ENCODE measurements at places on chromosomes 3 and 15.

DNA sequence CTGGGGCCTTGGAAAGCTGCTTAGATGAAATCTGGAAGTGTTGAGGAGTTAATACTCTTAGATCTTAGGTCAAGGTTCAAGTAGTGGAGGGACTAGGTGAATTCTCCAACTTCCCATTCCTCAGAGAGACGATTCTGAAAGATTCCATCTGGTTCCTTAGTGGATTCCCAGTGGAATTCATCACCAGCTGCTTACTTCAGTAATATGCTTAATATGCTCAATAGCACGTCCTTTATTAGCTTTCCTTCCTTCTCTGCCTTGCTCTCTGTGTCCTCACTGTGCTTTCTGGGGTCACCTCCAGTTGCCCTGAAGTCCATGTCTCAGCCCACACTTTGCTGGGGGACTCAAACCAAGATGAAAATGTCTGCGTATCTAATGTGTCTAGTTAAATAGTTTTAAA is 31.0 kb downstream of the CEP63 start:
- no peak for DNase-seq

DNA sequence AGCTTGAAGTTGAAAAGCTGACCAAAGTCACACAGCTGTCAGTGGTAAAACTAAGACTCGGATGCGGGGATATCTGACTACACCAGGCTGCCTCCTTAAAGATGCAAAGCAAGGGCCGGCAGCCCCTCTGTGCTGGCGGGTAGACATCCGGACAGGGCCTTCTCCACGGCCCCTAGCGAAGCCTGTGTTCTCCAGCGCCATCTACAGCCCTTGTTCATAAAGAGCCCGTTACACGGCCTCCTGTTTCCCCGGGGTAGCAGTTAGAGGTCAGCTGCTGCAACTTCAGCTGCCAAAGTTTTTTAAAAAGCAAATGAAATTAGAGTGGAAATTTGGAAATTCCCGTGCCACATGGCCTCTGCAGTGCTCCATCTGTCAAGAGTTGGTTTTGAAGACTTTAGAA is 383.0 kb downstream of the TBL1XR1 start:
- peak; percentile 82 for DNase-seq

DNA sequence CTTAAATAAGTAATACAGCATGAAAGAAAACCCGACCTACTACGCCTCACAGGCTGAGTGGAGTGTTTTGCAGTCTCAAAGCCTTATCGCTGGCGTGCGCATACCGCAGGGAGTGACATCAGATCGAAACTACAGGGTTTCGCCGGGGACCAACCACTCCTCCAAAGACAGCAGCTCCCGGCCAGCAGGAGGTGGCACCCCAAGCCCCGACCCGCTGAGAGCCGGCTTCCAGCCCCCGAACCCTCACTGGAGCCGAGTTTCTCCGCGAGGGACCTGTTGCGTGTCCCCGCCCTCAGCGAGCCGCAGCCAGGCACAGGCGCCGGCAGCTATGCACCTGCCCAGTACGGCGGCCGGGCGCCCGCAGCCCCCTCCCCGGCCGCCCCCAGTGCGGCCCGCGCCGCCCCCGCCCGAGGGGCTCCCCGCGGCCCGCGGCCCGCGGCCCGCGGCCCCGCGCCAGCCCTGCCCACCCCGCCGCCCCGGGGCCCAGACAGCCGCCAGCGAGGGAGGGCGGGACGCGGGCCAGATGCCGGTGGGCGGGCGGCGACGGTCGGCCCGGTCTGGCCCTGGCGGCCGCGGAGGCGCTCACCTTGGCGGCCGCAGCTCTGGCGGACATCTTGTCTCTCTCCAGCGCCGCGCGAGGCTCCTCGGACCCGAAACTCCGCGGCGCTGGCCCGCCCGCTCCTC is 710 bp downstream of the TJP1 start:
- DNase-seq: peak; percentile 82

DNA sequence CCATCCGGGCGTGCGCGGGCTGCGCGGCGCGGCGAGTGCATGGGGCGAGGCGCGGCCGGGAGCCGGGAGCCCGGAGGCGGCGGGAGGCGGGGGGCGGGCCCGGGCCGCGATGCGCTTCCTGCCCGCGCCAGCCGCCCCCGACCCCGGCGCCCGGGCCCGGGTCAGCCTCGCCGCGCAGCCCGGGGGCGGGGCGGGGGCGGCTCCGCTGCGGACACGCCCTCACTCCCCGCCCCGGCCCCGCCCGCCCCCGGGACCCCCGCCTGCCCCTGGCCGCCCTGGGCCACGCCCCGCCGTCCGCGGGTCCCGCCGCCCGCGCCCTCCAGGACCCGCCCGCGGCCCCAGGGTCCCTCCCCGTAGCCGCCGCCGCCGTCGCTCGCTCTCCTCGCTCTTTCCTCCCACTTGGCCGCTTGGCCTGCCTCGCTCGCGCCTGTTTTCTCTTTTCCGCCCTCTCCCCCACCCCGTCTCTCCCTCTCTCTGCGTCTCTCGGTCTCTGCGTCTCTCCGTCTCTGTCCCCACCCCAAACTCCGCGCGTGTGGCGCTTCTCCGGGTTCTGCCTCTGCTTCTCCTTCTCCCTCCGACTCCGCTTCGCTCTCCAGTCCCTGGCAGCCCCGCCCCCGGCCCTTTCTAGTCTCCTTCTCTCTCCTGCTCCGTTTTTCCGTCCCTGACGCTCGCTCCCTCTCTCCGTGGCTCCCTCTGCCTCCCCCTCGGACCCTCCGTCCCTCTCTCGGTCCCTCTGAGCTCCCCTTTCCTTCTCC is at the start of gene PLXND1:
PLXND1 (minus strand) TSS at position 41 of the 755 bp plus-strand sequence; CDS start at position 4, 37 bp downstream.
- peak; percentile 76 for DNase-seq

DNA sequence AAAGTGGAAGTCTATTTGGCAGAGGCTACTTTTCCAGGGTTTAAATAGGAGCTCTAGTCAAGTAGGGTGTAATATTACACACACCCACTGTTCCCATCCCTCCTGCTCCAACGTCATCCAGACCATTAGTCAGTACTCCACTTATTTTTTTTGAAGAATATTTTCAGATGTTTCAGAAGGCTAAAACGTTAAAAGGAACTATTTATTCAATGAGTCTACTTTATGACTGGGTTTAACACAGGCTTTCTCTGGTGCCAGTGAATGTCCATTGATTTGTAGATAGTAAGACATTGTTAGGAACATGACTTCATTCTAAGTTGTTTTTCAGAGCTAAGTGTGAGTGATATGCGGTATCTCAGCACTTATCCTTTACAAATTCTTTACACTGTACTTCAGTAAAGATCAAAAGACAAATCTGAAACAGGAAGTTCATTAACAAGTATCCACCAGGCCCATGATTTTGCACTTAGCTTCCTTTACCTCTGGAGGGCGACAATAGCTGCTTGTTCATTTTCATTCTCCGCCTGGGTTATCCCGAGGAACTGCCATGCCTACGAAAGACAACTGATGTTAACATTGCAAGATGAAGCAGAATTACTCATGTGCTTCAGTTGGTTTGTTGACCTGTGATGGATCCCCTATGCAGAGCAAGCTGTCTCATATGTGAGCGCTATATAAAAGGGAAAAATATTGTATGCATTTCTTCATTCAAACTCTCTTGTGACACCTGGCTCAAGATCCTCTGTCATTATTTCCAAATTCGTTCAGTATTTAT is 158.7 kb downstream of the USP13 start:
- DNase-seq: peak; percentile 61

GRCh38 chr3:43363621-43364266 is 77.4 kb downstream of the SNRK start:
- DNase-seq: peak; percentile 93

DNA sequence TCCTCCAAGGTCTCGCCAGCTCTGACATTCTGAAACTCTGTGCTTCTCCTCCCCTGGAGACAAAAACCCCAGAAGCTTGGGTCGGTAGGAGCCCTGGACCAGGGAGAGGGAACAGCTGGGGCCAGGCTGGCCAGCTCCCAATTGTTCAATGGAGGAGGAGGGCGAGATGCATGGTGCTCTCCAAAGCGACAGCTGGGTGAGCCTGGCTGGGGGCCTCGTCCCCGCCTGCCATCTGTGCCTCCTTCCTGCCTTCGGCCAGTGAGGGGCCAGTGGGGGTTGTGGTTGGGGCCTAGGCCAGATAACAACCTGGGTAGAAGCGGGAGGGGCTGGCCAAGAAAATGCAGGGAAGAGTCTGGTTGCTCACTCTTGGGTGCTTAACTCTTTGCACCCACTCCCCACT is 79.4 kb downstream of the CORO2B start:
- peak; percentile 89 for DNase-seq

DNA sequence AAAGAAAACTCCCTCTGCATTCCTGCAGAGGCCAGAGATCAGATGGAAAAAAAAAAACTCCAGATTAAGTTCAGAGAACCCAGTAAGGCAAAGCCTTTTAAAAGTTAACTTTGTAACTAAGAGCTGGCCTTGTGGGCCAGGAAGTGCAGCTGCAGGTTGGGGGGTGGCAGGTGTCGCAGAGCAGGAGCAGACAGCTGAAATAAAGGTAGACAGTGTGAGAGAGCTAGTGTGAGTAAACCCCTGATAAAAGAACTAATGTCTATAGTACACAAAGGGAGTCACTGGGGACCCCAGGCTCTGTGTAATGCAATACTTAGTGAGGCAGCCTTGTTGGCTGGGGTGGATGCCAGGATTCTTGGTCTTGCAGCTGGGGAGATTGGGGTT is 42.1 kb downstream of the PPCDC start:
- DNase-seq: peak; percentile 82

- peak; percentile 37 for DNase-seq
These were observed 520 bp downstream of the ZNF654 start for GRCh38 chr3:88059380-88060170.

- no peak for DNase-seq
These were observed 174.0 kb downstream of the SERPINI1 start for GRCh38 chr3:167909504-167909896.

DNA sequence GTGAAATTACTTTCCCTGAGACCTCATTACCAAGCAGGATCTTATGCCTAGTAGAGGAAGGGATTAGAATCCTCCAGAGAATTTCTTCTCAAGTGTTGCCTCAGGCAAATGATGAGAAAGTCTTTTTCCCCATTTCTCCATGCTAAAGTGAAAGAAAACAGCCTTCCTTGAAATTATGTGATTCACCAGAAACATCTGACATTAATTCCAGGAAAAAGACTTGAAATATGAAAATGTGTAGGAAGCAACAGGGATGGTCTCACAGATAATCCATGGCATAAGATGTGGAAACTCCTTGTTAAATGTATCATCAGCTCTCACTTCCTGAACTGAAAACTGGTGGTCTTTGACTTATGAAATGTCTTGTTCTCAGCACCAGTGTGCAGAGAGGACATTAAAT is 17.9 kb upstream of the ABI3BP start:
- DNase-seq: no peak

GRCh38 chr15:90082140-90082715 is 20.0 kb downstream of the IDH2 start:
- DNase-seq: no peak

DNA sequence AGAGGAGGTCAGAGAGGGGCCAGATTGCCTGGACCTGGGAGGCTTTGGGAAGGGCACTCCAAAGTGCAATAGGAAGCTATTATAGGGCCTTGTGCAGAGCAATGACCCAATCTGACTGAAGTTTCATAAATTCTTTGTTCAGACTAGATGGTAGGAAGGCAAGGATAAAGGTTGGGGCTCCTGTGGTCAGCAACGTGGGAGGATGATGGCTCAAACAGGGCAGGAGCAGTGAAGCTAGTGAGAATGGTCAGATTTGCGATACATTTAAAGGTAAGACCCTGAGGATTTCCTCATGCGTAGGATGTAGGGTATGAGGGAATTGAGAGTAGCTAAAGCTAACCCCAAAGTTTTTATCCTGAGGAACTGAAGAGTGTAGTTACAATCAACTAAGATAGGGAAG is 139.0 kb downstream of the USP13 start:
- DNase-seq: no peak

DNA sequence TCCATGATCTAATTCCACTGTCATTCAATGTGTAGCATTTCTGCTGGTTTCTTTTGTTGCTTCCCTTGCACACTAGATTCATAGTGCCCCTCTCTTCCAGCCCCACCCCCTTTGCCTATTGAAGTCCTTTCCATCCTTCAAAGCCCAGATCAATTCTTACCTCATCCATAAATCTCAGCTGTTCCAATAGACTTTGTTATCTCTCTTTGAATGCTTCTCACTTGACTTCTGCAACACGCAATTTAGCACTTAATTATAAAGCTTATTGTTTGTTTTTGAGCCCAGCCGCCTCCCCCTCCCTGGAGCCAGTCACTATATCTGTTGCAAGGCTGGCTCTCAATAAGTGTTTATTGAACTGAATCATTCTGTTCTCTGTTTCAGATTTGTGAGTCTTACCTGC is 174.6 kb upstream of the TBL1XR1 start:
- no peak for DNase-seq

DNA sequence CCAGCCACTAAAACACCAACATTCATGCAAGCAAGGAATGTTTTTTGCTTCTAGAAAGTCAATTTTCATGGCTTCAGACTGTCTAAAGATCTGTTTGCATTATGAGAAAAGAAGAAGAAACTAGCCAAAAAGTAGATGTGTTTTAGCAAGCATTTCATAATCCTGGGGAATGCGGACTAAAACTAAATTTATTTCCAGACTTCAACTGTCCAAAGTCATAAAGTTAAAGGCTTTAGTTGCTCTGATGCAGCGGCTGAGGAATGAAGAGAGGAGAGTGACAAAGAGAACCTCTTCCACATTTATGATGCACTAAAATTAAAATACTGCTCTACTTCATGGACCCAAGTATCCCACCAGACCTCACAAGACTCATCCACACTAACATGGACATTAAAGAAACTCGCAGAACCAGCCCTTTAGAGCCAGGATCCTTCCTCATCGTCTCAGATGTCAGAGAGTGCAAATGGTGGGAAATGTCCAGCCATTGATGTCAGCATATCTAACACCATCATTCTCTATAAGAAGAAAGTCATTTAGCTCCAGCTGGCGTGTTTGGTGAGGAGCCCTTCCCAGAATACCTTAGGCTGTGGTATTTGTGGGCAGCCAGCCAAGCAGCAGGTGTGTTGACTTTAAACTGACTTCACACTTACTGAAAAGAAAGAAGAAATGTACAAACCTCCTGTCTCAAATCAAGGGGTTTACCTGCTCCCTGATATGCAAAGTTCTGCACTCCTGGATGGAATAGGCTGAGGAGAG is 17.4 kb downstream of the FYCO1 start:
- peak; percentile 78 for DNase-seq

GRCh38 chr15:31831596-31831995 is 198.7 kb upstream of the CHRNA7 start:
- no peak for DNase-seq

DNA sequence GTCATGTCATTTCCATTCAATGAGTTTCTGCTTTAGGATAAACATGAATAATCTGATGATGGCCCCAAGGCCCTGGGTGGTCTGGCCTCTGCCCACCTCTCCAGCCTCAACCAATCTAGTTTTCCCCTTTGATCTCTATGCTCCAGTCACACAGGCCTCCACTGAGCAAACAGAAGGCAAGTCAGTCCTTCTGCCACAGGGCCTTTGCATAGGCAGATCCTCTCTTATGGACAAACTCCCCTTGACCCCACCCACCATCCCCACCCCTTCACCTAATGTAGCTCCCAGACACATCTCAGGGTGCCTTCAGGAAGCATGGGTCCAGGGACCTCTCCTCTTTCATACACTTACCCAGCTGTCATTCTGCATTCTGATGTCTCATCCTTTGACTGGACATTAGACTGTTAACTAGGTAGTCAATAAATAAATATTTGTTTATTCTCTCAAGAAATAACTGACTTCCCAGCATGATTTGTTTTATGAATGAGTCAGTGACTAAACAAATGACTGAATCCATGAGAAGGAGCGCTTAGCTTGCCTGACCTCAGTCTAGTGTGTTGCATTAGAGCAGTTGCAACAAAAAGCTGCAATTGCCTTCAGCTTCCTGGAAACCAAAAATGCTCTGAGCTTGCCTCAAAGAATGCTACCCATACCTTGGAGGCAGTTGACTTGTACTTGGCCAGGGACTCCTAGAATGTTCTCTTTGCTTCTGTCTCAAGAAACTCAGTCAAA is 386.6 kb upstream of the WNT5A start:
- DNase-seq: no peak
